Hair follicular keratinocyte (primary cell): ENCODE measurements at places on chromosomes 2 and 18. TPM values are rescaled to one million over a fixed set of nuclear protein-coding genes. Genes with fewer than 3 reads are reported as not detected.

UGT1A4 gene
- not detected in 2 replicates for total RNA-seq

FKBP7 gene
- total RNA-seq = 1.1 and 2.0 TPM in 2 replicates

IGFBP2 gene
- total RNA-seq = 2.4 and 52.5 TPM in 2 replicates

HSPD1 gene
- total RNA-seq = 200 and 364 TPM in 2 replicates

CDC42EP3 gene
- 19.9 and 26.7 TPM in 2 replicates for total RNA-seq

CDH7 gene
- total RNA-seq = not detected in 2 replicates

DGKD gene
- total RNA-seq = 4.2 and 4.9 TPM in 2 replicates

DSC2 gene
- 13.2 and 19.4 TPM in 2 replicates for total RNA-seq

INPP4A gene
- 10.1 and 13.2 TPM in 2 replicates for total RNA-seq

DCDC2C gene
- not detected in 2 replicates for total RNA-seq

PROM2 gene
- total RNA-seq = 5.9 and 7.9 TPM in 2 replicates

TUBA4B gene
- total RNA-seq = not detected in 2 replicates

EPB41L3 gene
- total RNA-seq = 0.15 TPM in 1 of 2 replicates, not detected in the other

HOXD1 gene
- total RNA-seq = not detected in 2 replicates

ARHGEF4 gene
- total RNA-seq = 34.5 and 36.1 TPM in 2 replicates
